ENCODE measurements at places on chromosomes 16 and 17.

DNA sequence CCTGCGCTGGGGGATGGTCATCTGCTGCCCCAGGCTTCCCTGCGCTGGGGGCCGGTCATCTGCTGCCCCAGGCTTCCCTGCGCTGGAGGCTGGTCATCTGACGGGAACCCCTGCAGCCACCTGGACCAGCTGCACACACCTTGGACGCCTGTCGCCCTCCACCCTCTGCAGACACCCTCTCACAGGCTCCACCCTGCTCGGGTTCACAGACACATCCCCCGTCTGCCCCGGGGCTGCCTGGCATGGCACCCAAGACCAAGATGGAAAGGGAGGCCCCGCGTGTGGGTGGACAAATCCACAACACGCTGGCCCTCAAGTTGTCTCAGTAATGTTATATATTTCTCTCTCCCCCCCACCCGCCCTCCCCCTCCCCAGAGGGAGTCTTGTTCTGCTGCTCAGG is 89.6 kb downstream of the ANKRD11 start:
- H3K27me3 ChIP-seq = no peaks in the 10 kb centered on the region
- H3K4me1 ChIP-seq = no peaks in the 10 kb centered on the region
- no peak overlapping the region for H3K4me3 ChIP-seq
- DNase-seq = no peak
- H3K36me3 ChIP-seq = no peaks in the 10 kb centered on the region

- no peaks in the 10 kb centered on the region for H3K4me1 ChIP-seq
- H3K27ac ChIP-seq = no peak overlapping the region
- H3K27me3 ChIP-seq = no peaks in the 10 kb centered on the region
- H3K36me3 ChIP-seq = no peaks in the 10 kb centered on the region
- no peak overlapping the region for H3K4me3 ChIP-seq
These were observed 492.8 kb upstream of the EEF2KMT start for GRCh38 chr16:5590416-5590815.

GRCh38 chr16:8655184-8655717 is 19.2 kb upstream of the ABAT start:
- H3K4me1 ChIP-seq = no peaks in the 10 kb centered on the region
- H3K27me3 ChIP-seq = no peaks in the 10 kb centered on the region
- H3K4me3 ChIP-seq = no peak overlapping the region
- DNase-seq = peak; percentile 57
- no peak overlapping the region for H3K27ac ChIP-seq

DNA sequence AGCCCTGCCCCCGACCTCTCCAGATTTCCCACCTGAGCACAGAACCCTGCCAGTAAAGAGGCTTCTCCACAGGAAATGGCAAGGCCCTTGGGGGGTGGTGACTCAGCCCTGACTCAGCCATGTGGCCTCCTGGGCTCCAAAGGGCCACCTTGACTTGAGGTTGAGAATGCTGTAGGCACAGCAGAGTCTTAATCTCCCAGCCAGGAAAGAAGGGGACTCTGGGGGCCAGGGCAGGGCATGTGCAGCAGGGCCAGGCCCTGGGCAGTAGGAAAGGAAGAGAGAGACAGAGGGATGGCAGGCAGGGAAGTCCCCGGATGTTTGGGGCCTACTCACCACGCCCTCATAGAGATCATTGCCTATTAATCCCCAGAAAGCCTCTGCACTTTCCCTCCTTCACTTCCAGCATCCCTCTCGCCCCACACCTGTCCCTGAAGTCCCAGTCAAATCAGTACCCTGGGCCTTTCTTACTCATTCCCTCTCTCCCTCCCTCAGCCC is 4.8 kb upstream of the ITGA3 start:
- H3K4me3 ChIP-seq = no peak overlapping the region
- H3K27ac ChIP-seq = no peak overlapping the region
- no peak for DNase-seq

GRCh38 chr17:77235370-77235941 is 94.7 kb downstream of the SEC14L1 start:
- no peaks in the 10 kb centered on the region for H3K36me3 ChIP-seq
- H3K27ac ChIP-seq = peak overlapping the region; percentile 24
- H3K27me3 ChIP-seq = no peaks in the 10 kb centered on the region
- DNase-seq = peak; percentile 42
- H3K4me1 ChIP-seq = peaks cover 7% of the 10 kb centered on the region
- H3K4me3 ChIP-seq = no peak overlapping the region

- H3K4me1 ChIP-seq = no peaks in the 10 kb centered on the region
- no peak overlapping the region for H3K4me3 ChIP-seq
- H3K27ac ChIP-seq = peak overlapping the region; percentile 75
- H3K36me3 ChIP-seq = no peaks in the 10 kb centered on the region
- no peaks in the 10 kb centered on the region for H3K27me3 ChIP-seq
These were observed 24.0 kb downstream of the CCR7 start for GRCh38 chr17:40541060-40541872.

DNA sequence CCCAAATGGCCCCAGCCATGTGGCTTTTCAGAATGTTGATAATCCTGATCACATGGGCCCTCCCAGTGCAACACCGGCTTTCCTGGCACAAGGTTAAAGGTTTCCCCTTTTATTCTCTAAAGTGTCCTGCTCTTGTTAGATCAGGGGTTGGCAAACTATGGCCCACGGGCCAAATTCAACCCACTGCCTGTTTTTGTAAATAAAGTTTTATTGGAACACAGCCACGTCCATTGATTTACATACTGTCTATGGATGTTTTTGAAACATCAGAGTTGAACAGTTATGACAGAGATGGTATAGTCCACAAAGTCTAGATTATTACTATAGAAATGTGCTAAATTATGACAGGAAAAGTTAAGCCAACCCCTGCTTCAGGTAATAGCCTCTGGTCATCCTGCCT is 157.3 kb downstream of the ZFHX3 start:
- H3K36me3 ChIP-seq = no peaks in the 10 kb centered on the region
- H3K4me1 ChIP-seq = no peaks in the 10 kb centered on the region
- H3K27ac ChIP-seq = no peak overlapping the region
- H3K27me3 ChIP-seq = no peaks in the 10 kb centered on the region
- no peak for DNase-seq

DNA sequence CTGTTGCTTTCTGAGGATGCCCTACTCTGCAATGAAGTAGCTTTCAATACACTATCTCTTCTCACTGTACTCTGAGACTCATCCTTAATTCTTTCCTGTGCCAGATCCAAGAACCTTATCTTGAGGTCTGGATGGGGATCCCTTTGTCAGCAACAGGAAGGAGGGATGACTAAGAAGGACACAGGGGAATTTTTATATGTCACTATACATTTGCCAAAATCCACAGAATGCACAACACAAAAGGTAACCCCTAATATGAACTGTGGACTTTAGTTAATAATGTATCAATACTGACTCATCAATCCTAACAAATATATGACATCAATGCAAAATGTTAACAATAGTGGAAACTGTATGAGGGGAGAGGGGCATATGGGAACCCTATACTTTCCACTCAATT is 4.7 kb upstream of the RBBP6 start:
- DNase-seq = no peak
- no peak overlapping the region for H3K27ac ChIP-seq
- no peak overlapping the region for H3K4me3 ChIP-seq
- H3K27me3 ChIP-seq = no peaks in the 10 kb centered on the region
- no peaks in the 10 kb centered on the region for H3K36me3 ChIP-seq

DNA sequence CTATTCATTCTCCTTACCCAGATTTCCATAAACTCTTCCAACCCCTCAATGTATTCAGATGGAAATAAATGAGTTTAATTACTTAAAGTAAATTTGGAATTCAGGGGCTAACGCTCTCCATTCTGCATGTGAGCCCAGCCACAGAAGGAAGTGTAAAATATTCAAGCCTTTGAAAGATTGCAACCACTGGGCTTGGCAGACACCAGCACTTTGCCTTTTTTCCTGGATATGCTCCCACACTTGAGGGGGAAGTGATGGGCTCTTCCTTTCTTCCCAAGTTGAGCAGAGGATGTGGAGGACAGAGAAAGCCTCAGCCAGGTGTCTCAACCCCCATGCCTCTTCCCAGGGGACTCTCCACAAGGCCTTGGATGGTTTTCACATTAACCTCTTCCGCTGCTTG is 825.1 kb upstream of the EEF2KMT start:
- H3K4me1 ChIP-seq = no peaks in the 10 kb centered on the region
- no peaks in the 10 kb centered on the region for H3K27me3 ChIP-seq
- H3K36me3 ChIP-seq = no peaks in the 10 kb centered on the region

- H3K36me3 ChIP-seq = no peaks in the 10 kb centered on the region
- no peak for DNase-seq
- H3K27ac ChIP-seq = no peak overlapping the region
- no peak overlapping the region for H3K4me3 ChIP-seq
- H3K27me3 ChIP-seq = no peaks in the 10 kb centered on the region
These were observed 22.6 kb upstream of the NF1 start for GRCh38 chr17:31072186-31072585.

DNA sequence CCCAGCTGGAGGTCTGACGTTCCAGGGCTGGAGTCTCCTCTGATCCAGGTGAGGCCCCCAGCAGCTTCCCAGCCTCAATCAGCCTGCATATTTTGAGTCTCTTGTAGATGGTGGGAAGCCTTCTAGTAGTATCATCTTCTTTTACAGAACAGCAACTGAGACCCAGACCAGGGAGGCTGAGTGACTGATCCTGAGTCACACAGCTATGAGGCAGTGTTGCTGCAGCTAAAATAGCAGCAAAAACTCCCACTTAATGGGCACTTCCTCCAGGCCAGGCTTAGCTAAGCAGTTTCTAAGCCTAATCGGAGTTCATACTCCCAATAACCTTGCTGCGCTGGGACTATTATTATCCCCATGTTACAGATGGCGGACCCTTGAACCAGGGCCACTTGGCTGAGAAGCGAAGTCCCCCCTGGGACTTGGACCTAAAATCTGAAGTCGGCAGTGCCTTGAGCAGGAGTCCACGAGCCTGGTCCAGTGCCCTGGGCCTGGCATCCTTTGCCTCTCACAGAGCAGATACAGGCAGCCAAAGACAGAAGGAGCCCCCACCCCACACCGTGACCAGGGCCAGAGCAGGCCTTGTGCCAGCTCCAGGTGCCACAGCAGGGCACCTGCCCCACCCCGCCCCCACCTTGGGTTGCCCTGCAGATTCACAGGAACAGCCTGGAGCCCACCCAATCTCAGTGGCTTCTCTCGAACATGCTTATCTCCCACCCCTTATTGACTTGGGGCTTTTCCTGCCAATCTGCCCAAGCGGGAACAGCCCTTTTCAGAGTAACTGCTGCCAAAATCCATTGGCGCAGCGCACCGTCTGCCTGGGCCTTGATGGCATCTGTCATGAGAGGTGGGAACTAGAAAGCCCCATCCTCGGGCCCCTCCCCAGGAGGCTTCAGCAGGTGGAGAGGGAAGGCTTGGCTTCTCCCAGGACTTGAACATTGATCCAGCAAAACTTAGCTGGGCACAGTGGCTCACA is 65.1 kb downstream of the SOCS1 start:
- no peak overlapping the region for H3K4me3 ChIP-seq
- H3K4me1 ChIP-seq = no peaks in the 10 kb centered on the region
- no peak overlapping the region for H3K27ac ChIP-seq
- DNase-seq = no peak
- H3K36me3 ChIP-seq = no peaks in the 10 kb centered on the region
- H3K27me3 ChIP-seq = no peaks in the 10 kb centered on the region

GRCh38 chr16:67719778-67720144 is 645 bp upstream of the GFOD2 start:
- H3K27me3 ChIP-seq = no peaks in the 10 kb centered on the region
- peaks cover 14% of the 10 kb centered on the region for H3K4me1 ChIP-seq
- peak overlapping the region; percentile 94 for H3K4me3 ChIP-seq
- peak overlapping the region; percentile 66 for H3K27ac ChIP-seq
- no peaks in the 10 kb centered on the region for H3K36me3 ChIP-seq
- peak; percentile 52 for DNase-seq

- H3K27me3 ChIP-seq = peaks cover 11% of the 10 kb centered on the region
- no peaks in the 10 kb centered on the region for H3K36me3 ChIP-seq
- H3K4me1 ChIP-seq = peaks cover 19% of the 10 kb centered on the region
- peak overlapping the region; percentile 89 for H3K27ac ChIP-seq
These were observed 3.1 kb downstream of the PPP1R1B start for GRCh38 chr17:39629898-39630297.

GRCh38 chr16:77541165-77541564 is 106.3 kb upstream of the ADAMTS18 start:
- no peaks in the 10 kb centered on the region for H3K27me3 ChIP-seq
- H3K27ac ChIP-seq = no peak overlapping the region
- DNase-seq = no peak
- no peaks in the 10 kb centered on the region for H3K4me1 ChIP-seq
- no peak overlapping the region for H3K4me3 ChIP-seq

Measured in colonic mucosa (tissue), 4 donors.